ENCODE measurements at places on chromosomes 2 and 18.

DNA sequence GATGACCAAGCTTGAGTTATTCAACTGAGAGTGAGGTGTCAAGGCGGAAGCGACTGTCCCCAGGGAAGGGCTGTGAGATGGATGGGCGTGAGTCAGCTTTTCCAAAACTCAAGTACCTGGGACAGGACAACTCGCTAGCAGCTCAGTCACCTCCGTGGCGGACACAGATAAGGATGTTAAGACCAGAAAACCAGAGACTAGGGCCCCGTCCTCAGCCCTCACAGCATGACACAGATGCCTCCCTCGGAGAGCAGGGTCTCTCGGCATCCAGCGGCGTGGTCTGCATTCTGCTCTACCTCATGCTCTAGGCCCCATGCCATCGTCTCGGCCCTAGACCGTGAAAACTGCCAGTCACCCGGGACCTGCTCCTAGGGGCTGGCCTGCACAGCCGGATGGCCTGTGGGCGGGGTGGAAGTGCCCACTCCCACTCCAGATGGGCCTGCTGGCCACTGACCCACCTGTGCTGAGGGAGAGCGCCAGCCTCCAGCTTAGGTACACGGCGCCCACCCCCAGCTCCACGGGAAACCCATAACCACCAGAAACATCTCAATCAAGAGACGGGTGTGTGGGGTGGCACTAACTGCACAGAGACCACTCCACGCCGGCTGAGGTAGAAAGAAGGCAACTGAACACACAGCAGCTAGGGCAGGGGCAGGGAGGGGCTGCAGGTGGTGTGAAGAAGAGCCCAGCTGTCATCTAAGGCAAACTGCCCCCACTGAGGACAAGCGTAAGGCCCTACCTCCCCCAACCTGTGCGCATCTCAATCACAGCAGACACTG is 39.8 kb downstream of the ANO7 start:
- DNase-seq: no peak

DNA sequence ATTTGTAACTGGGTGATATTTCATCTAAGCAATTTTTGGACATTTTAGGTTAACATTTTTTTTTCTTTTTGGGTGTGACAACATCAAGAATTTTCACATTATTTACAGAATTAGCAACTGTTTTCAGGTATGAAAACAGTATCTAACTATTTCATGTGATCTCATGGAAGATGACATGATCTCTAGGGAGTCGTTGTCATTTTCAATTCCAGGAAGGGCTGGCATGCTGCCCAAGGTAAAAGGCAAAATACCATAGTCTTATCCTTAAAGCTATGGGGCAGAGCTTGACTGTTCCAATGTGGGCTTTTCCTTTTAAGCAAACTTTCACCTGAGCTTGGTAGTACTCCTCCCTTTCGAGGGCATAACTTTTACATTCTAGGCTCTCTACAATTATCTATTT is 443.7 kb downstream of the DSEL start:
- DNase-seq: no peak

DNA sequence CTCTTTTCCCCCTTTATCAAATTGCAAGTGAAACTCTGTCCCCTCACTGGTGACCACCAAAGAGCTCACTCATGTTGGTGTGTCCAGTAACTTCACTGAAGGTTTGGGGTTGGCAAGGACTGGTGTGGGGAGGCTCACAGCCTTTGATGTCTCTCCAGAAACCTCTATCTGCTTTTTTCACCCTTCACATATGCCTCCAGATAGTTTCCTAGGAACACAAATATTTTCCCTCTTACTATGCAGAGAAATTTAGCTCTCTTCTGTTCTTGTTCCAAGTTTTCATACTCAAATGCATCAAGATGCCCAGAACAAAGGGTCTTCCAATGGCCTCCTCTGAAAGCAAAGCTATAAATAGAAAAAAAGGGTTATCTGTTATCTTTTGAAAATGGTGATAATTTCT is 20.7 kb downstream of the DTNA start:
- DNase-seq: no peak

- no peak for DNase-seq
Observed at GRCh38 chr2:9258501-9258900, 51.9 kb downstream of the ASAP2 start.

- no peak for DNase-seq
Observed at GRCh38 chr2:162926501-162926900, 87.9 kb upstream of the KCNH7 start.

DNA sequence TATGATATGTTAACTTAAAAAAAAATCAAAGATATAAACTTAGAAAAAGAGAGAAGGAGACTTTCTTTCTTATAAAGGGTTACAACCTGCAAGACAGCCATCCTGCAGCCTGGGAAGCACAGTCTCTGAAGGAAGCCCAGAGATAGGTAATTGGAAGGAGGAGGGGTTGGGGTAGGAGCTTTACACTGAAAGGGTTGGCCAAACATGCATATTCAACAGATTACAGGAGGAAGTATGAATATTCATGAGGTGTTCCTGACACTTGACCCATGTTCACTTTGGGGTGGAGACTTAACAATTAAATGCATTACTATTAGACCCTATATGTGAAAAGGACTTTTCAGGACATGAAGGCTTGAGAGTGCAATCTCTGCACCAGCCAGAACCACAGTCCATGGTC is 71.7 kb upstream of the CDH2 start:
- no peak for DNase-seq

DNA sequence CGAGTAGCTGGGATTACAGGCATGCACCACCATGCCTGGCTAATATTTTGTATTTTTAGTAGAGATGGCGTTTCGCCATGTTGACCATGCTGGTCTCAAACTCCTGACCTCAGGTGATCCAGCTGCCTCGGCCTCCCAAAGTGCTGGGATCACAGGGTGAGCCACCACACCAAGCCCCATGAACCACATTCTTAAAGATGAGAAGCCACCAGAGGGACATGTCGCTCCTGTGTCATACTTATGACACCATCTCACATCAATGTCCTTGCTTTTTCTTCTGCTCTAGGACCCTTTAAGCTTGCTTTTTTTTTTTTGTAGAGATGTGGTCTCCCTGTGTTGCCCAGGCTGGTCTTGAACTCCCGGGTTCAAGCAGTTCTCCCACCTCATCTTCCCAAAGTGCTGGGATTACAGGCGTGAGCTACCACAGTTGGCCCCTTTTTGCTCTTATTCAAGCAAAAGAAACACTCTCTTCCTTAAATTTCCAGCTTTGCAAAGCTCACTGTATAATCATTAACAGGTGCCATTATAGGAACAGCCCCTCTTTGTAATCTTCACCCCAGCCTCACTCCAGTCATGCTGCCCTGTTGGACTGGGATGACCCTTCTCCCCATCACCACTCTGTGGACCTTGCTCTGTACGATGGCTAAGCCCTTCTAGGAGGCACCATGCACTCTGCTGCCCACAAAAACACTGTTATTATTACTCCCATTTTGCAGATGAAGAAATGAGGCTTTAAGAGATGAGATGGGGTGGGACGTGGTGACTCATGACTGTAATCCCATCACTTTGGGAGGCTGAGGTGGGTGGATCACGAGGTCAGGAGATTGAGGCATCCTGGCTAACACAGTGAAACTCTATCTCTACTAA is 10.8 kb upstream of the KCNG3 start:
- DNase-seq: no peak

GRCh38 chr2:166436189-166436588 is 57.9 kb downstream of the SCN7A start:
- no peak for DNase-seq

DNA sequence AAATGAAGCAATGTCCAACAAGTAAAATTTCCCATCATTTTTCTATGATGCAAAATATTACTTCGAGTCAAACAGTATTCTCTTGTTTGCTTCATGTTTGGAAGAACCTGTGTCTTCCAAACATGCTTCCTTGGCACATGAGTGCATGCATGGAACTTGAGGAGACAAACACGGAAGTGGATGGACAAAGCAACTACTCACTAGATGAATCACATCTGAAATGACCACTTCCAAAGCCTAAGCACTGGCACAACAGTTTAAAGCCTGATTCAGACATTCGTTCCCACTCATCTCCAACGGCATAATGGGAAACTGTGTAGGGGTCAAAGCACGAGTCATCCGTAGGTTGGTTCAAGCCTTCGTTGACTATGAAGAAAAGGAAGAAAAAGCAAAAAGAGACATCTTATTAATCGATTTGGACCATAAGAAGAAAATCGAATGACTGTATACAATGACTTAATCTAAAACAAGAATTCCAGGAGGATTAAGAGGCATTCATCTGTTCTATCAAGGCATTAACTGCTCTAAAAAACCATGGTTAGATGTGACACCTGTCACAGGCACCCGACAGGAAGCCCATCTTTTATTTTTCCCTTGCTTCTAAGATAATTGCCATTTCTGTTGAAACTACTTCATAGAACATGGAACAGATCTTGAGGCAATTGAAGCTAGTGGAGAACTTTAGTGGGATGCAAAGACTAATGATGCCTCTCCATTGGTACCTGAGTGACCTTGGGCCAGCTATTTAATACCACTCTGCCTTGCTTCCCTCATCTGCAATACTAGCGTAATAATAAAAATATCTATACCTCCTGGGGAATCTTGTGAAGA is 56.0 kb downstream of the ATIC start:
- no peak for DNase-seq

- DNase-seq: no peak
Observed at GRCh38 chr2:36594849-36595248, 3.1 kb downstream of the FEZ2 start.

DNA sequence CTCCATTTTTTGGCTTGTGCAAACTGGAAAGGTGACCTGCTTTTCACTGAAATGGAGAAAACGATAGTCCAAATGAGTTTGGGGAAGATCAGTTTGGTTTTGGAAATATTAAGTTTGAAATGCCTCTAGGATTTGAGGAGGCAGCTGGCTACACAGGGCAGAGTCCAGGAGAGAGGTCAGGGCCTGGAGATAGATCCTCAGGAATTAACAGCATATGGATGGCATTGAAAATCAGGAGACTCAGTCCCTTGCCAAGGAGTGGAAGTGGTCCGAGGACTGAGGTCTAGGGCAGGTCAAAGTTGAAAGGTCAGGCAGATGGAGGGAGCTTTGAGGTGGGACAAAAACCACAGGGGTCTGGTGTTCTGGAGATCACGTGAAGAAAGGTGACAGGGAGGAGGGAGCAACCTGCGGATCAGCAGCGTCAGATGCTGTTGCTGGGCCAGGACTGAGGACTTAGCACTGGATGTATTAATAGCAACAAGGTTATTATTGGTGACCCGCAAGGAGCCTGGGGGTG is 83.7 kb downstream of the EIF2AK3 start:
- DNase-seq: no peak

GRCh38 chr2:164928101-164928673 is 27.1 kb downstream of the SLC38A11 start:
- no peak for DNase-seq

GRCh38 chr2:234666911-234667310 is 170.0 kb upstream of the ARL4C start:
- DNase-seq: no peak

DNA sequence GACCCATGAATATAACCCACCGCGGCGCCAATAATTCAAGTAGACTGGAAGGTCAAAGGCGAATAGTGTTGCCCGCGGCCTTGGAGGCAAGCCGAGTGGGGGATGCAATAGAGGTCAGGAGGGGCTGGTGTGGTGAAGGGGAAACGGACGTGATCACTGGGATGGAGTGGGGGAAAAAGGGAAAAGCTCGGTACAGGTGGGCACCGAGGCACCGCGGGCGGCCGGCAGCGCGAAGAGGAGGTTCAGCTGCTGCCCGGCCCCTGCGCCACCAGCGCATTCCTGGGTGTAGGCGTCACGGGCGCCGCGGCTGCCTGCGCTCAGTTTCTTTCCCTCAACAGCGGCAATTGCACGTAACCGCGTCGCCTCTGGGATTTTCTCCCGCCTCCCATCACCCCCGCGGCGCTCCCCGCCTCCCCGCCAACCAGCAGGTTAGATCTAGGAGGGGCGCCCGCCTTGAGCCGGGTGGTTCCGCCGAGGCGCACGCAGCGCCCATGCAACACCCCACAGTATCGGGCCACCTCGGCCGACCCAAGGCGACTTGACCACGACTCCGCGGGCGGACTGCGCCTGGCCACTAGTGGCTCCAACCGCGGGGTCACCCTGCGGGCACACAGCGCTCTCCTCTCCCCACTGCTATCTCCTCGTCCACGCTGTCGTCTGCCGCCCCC is 1.5 kb downstream of the RND3 start:
- DNase-seq: no peak

DNA sequence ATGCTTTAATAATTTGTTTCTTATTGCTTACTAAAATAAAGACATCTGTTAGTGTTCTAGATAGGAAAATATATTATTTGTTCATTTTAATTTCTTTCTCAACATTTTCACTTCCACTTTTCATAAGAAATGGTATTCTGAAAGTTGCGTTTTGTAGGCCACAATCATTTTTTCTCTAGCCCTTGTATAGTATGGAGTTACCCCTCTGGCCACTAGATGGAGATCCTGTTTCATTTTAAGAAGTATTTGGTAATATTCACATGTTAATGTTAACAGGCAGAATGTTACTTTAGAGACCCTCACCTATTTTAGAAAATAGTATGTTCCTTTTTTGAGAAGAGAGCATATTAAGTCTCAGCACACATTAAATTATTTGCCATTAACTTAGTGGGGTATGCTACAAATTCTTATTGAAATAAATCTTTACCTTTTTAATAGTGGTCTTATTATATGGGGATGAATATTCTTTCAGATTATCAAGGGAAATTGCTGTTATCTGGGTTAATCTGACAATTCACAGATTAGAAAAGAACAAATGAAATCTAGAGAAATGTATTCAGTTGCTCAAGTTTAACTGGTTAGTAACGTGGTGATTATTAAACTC is 73.9 kb upstream of the TTC27 start:
- DNase-seq: no peak

GRCh38 chr2:145464866-145465265 is 944.9 kb upstream of the ZEB2 start:
- no peak for DNase-seq

- DNase-seq: no peak
Observed at GRCh38 chr2:98472132-98472650, 27.5 kb downstream of the INPP4A start.

DNA sequence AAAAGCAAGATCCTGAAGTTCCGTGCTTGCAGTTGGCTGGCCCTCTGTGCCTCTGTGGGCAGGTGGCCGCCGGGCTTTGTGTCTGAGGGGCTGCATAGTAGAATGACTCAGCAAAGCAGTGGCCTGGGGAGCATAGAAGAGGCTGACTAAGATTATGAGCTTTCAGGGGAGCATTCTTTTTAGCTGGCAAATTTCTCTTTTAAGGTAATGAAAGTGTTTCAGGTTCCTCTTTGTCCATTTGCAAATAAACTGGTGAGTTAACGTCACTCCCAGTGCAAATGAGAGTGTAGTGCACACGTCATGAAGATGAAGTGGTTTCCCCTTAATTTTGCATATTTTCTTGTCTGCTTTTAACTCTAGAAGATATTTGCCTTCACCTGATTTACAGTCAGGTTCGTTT is 98.6 kb downstream of the BCL2L11 start:
- DNase-seq: no peak

DNA sequence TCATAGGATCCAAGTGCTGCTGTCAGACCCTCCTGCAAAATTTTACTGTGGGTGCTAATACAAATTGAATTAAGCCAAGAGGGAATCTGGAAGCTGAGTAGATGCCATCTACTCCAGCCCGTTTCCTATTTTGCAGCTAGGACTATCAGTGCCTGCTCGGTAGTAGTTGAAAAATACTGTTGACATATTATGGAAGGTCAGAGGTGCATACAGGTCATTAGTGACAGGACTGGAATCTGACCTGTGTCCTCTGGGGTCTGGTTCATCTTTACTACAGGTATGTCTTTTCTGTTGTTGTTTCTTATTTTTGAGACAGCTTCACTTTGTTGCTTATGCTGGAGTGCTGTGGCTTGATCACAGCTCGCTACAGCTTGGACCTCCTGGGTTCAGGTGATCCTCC is 58.8 kb downstream of the MAP4K4 start:
- no peak for DNase-seq

- no peak for DNase-seq
Observed at GRCh38 chr2:60447943-60448342, 105.5 kb downstream of the BCL11A start.

- no peak for DNase-seq
Observed at GRCh38 chr2:57182916-57183315, 863.7 kb upstream of the VRK2 start.
